Effector CD4-positive, alpha-beta T cell (primary cell): ENCODE measurements at places on chromosomes 5 and 9.

GRCh38 chr9:127166111-127166510, 43.7 kb upstream of the ANGPTL2 start:
- DNase-seq = no peak

- DNase-seq = no peak
Measured at GRCh38 chr5:30937070-30937469, 256.4 kb upstream of the CDH6 start.

GRCh38 chr5:175032741-175033151, 308.4 kb downstream of the MSX2 start:
- DNase-seq = no peak

GRCh38 chr5:61346511-61346910, 14.5 kb downstream of the ZSWIM6 start:
- no peak for DNase-seq

DNA sequence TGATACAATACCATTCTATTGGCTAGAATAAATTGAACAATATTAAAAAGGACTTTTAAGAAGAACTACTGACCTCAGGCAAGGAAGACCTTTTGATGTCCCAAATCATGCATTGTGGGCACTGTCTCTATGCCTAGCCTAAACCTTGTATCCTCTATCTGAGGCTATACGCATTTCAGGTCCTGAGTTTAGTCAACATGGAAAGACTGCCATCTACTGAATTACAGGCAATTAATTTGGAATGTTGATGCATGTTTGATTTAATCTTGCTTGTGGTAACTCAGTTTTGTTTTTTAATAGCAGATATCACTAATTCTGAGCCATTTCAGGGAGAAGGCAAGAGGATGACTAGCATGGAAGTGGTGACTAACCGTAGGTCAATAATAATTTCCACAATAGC, 585.3 kb upstream of the CCNG1 start:
- no peak for DNase-seq

GRCh38 chr9:121667890-121668289, 16.5 kb downstream of the DAB2IP start:
- no peak for DNase-seq

DNA sequence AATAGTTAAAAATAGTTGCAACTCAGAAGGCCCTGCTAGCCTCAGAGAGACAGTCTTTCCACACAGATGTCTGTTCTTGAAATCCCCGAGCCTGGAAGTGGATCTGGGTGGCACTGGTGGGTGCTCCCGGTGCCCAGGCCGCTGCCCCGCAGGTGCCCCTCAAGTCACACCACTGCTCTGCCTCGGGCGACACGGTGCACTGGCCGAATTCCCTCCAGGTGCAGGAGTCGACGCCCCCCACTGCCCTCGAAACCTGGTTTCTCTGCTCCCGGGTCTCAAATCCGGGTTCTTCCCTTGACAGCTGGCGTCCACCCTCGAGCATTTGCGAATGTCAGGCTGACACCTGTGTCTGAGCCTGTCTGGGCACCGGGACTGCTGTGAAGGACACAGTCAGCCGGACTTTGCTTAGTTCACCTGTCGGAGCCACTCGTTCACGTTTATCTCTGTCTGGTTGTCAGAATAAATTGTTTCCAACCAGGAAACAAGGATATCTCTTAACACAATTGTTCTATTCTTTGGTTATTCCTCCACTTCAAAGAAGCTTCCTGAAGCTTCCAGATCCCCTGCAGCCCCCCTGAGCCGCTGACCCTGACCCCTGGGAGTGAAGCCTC, 27.1 kb downstream of the SLC9A3 start:
- no peak for DNase-seq

DNA sequence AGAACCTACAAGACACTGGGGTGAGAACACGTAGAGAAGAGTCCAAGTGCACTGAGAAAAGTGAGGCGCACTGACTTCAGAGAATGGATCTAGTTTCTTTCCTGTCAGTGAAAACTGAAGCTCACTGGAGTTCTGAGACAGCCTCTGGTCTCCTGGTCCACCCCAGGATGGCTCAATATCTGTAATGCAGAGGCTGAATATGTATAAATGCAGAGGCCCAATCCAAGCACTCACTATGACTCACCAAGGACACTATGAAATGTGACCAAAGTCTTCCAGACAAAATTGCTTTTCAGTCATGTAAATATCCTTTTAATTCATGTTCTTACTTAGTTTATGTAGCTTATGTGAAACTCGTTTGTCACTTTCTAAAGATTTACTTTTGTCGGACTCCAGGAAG, 53.8 kb downstream of the NFIB start:
- DNase-seq = no peak
